ENCODE measurements at places on chromosomes 5 and 9. TPM values are rescaled to one million over a fixed set of nuclear protein-coding genes. Genes with fewer than 3 reads are reported as not detected.

GRCh38 chr9:133979273-133979920, 12.7 kb downstream of the VAV2 start:
- DNase-seq = no peak

GRCh38 chr5:6827526-6828219, 114.4 kb downstream of the TENT4A start:
- no peak for DNase-seq

DNA sequence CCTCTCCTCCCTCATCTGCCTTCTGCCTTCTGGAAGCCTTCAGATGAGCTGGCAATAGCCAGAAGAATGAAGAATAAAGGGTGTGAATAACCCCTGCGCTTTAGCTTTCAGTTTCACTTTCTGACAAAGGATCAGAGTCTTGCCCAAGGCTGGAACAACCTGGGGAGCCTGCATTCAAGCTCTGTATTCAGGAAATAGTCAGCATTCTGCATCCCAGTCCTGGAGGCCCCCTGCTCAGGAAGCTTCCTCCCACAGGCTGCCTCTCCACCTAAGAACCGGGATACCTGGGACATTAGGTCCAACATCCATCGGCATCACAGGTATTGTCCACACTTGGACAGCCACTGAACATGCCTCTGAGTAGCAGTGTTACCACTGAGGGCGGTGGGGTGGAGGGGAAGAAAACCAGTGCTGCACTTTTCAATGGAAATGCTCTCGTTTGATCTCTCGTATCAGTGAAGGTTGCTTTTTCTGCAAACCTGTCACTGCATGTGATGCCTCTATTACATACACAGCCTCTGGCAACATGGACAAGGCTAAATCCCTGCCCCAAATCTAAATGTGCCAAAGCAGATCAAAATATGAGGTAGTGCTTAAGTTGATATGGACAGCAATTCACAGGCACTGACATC, 39.8 kb upstream of the ACO1 start:
- DNase-seq = peak; percentile 53

Gene DPP7
- total RNA-seq = 52.3 TPM

DNA sequence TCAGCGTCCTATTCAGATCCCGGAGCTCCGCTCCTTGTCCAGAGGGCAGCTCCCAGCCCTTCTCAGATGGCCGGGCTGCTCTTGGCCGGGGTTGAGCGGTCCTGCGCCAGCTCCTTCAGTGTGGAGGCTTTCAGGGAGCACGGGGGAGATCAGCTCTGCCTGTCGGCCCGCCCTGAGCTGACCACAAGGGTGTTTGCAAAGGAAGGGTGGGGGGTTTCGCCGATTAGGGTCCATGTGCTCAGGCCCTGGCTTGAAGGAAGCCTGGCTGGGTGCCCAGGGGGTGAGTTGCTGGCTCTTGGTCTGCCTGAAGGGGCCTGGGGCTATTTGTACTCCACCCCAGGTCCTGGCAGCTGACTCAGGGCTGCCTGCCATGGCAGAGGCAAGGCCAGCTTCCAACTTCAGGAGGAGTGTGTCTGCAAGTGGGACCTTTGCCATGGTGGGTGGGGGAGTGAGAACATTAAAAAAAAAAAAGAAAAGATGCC, 250.1 kb upstream of the KLF4 start:
- DNase-seq = peak; percentile 73

Gene ELOVL7
- total RNA-seq = 17.8 TPM

DNA sequence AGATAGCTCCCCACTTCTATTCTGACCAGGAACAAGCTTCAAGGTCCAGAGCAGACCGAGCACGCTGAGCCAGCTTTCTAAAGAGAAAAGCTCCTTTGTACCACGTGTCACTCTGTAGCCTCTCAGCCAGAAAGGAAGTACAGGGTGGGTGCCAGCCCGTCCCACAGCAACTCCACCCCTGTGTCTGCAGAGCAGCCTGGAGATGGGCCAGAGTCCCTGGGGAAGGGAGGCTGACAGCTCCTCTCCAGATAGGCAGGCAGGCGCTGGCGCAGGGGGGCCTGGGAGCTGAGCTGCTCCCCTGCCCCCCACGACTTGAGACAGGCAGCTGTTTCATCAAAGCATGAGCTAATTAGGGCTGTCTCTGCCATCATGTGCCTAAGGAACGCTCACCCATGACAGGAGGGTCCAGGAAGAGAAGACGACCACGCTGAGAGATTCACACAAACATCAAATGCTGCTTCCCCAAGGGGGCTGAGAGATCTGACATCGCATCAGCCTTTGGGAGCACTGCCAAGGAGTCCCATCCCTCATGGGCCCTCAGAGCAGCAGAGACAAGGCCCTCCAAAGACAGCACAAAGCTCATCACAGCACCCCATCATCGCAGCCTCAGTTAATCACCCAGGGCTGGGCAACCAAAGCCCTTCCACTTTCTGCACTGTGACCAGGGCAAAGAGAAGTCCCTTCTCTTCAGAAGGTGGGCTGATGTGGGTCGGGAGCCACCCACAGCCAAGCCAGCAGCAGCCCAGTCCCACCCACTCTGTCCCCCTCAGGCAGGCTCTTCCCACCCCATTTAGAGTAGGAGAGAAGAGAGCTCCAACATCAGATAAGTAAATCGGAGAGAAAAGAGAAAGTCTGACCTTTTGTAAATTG, 78.5 kb upstream of the LRRTM2 start:
- no peak for DNase-seq

- no peak for DNase-seq
Observed at GRCh38 chr5:180535573-180535972, 41.4 kb downstream of the CNOT6 start.

- DNase-seq = no peak
Observed at GRCh38 chr5:101024299-101024698, 121.2 kb upstream of the ST8SIA4 start.

Gene EEIG1
- 47.4 TPM for total RNA-seq

Gene SV2C
- total RNA-seq = 0.26 TPM

Gene TLE1
- total RNA-seq = 21.7 TPM

- no peak for DNase-seq
Observed at GRCh38 chr5:31626156-31626555, 12.8 kb upstream of the PDZD2 start.

GRCh38 chr5:117461966-117462365, 887.3 kb upstream of the SEMA6A start:
- DNase-seq = no peak

DNA sequence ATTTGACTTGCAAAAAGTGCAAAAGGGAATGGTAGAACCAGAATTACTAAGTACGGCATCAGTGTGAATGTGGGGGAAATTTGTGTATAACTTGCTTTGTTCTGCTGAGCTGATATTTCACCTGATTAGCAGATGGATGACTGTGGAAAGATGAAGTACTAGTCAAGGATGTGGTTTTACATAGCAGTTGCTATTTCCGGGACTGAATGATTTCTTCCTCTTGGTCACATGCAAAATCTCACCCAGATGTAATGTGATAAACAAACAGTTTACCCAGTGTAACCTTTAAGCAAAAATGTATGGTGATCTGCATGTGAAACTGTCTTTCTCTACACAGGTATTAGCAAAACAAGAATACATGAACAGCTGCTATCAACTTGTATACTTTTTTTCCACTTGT, 46.1 kb downstream of the DCP2 start:
- DNase-seq = peak; percentile 36

DNA sequence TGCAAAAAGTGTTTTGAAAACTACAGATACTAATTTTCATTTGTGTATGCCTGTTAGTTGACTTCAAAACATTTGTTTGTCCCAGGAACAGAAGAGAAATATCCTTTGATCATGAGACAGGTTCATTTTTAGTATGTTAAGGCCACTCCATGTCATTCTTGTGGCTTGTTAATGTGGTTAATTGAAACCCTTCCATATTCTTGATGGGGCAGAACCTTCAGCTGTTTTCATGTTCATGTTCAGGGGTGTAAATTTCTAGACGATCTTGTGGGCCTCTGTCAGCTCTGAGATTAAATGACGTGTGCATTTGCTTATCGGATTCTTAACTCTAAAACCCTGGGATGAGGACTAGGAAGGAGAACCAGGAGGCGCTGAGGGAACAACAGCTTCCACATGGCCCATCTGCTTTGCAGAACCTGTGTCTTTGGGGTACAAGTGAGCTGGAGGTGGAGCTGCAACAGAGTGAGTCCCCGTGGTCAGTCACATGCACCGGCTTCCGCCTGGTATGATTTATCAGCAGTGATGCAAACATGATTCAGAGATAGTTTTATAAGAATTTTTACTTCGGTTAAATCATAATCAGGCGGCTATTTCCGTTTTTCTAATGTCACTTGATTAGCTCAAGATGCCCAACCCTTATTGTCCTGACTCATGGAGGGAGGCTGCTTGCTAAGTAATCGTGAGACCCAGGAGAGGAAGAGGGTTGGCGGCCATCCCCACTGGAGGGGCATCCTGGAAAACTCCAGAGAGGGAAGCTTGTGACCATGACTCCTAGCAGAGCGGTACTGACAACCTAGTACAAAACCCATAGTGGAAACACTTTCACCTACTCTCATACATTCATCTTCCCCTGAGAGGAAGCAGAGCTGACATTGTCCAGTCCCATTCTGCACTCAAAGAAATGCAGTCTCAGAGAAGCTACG, 138.4 kb downstream of the C9orf152 start:
- peak; percentile 17 for DNase-seq

DNA sequence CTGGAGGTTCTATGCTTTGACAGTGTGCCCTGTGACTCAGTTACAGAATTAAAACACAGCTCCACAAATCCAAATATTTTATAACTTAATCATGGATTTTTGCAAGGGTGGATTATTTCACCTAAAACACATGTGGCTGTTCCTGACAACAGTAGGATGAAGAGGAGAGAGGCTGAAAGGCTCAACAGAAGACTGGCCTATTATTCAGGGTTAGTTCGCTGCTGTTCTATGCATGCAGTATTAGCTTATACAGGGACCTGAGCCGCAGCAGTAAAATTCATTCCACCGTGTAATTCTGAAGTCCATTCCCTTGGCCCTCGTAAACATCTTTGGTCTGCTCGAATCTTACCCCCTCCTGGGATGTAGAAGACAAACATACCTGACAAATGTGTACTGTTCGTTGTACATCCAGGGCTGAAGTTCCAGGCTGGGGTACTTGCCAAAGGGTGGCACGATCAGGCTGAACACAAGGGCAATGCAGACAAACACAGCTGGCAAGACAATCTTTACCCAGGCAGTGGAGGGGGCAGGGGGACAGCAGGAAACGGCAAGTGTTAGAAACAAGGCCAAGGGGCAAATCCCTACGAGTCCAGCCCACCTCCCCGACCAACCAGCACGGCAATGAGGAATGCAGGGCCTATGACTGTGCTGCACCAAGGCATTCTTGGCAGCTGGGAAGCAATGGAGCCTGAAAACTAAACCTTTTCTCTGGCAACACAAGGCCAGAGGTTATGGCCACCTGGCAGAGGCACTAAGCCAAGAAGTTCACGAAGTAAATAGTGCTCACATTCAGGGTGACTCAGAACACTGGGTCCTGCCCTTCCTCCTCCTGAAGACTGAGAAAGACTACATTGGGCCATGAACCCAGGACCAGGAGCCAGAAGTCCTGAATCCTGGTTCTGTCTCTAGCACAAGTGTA, 46.8 kb downstream of the NIPSNAP3B start:
- peak; percentile 51 for DNase-seq

DNA sequence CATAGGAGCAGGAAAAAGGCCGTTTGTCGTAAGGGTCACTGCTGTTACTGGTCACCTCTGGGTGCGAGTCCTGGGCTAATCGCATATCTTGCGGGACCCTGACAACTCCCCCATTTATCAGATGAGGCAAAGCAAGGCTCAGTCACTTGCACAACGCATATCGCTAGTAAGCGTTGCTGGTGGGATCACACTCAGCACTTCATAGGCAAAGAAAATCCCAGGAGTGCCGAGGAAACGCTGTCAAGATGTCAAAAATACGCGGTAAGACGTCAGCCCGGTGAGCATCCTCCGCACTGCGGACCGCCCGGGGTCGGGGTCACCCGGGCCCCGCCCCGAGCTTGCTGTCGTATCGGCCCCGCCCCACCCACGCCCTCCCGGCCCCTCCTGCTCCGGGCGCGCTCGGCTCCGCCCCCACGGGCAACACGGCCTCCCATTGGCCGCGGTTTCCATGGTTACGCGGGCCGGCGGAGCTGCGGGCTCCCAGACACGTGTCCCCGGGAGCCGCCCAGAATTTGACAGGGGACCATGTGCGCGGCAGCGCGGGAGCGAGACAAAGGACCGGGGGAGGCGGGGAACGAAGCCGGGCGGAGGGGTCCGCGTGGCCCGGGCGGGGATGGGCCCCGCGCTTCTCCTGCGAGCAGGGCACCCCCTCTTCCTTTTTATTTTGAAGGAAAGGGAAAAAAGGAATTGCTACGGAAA, 80.2 kb upstream of the IER5L start:
- peak; percentile 85 for DNase-seq

GRCh38 chr5:35198686-35199085, 31.6 kb downstream of the PRLR start:
- DNase-seq = no peak

GRCh38 chr5:91164424-91164823, 218.7 kb downstream of the ARRDC3 start:
- DNase-seq = peak; percentile 43

- DNase-seq = peak; percentile 9
Observed at GRCh38 chr5:170070556-170071412, 34.9 kb upstream of the FOXI1 start.

Gene F2RL2
- not detected for total RNA-seq

DNA sequence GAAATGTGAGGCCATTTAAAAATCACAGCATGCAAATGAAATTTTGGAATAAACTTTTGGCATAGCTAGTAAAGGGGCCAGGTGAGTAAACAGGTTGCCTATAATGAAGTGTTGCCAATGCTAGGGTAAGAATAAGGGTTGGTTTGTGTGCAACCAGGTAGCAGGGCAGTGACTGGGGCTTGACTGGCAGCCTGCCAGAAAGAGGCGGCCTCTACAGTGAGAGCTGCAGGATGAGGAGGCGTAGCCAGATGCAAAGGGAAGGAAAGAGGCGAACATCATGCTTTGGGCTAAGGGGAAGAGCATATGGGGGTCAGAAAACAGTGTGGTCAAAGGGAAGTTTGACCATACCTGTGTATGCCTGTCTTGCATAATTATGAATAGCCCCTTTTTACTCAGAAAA, 70.6 kb downstream of the MAST4 start:
- DNase-seq = no peak

Gene EXOSC3
- total RNA-seq = 24.7 TPM

Gene ZFP37
- total RNA-seq = 1.8 TPM

DNA sequence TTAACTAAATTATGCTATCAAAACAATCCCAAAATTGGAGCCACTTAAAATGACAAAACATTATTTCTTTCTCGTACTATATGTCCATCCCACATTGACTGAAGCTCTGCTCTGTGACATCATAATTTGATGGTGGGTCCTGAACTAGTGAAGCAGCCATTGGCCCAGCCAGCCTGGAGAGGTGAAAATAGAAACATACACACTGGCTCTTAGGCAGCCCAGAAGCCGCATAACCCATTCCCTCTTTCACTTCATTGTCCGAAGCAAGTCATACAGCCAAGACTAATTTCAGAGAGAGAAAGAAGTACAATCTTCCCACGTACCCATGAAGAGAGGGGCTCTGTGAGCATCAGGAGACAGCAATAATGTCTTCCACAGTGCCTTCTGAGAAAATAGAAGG, 342.5 kb downstream of the NFIB start:
- DNase-seq = no peak

- peak; percentile 50 for DNase-seq
Observed at GRCh38 chr5:32173267-32174010, 680 bp downstream of the GOLPH3 start.

Gene AMBP
- not detected for total RNA-seq
